ENCODE measurements at places on chromosomes 16 and 17.
A peak's percentile ranks its signal among the peaks of the same experiment; 100 is the strongest.

- no peak for DNase-seq
These were observed 49.2 kb downstream of the IRF8 start for GRCh38 chr16:85948138-85948509.

GRCh38 chr17:72423718-72424117 is 302.9 kb downstream of the SOX9 start:
- DNase-seq: no peak

- no peak for DNase-seq
These were observed 402.8 kb upstream of the SALL1 start for GRCh38 chr16:51553910-51554309.

GRCh38 chr17:61296058-61296457 is 103.6 kb upstream of the TBX2 start:
- DNase-seq: no peak

GRCh38 chr17:61128661-61129115 is 271.0 kb upstream of the TBX2 start:
- DNase-seq: no peak

GRCh38 chr17:28975646-28976045 is 24.3 kb upstream of the PHF12 start:
- no peak for DNase-seq

- DNase-seq: no peak
These were observed 18.1 kb downstream of the LYRM1 start for GRCh38 chr16:20918486-20919239.

- peak; percentile 59 for DNase-seq
These were observed 20.8 kb downstream of the GGA3 start for GRCh38 chr17:75240394-75241142.

- DNase-seq: no peak
These were observed 222.6 kb downstream of the SHISA9 start for GRCh38 chr16:13123991-13124390.

GRCh38 chr17:72392056-72393010 is 271.5 kb downstream of the SOX9 start:
- no peak for DNase-seq

GRCh38 chr17:58189436-58190146 is 2.9 kb upstream of the EPX start:
- DNase-seq: no peak

DNA sequence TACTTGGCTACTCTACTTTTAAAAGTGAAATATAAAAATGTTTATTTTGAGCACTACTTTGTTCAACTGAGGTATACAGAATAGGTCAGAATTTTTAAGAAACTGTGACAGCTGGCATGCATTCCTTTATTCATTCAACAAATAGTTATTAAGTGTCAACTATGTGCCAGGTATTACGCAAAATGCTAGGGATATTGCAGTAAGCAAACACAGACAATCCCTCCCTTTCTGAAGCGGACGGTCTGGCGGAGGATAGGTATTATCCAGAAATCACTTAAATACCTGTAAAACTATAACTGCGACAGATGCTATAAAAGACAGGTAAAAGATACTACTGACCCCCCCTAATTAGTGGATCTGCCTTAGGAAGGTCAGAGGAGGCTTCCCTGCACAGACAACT is 26.1 kb downstream of the METTL16 start:
- no peak for DNase-seq

DNA sequence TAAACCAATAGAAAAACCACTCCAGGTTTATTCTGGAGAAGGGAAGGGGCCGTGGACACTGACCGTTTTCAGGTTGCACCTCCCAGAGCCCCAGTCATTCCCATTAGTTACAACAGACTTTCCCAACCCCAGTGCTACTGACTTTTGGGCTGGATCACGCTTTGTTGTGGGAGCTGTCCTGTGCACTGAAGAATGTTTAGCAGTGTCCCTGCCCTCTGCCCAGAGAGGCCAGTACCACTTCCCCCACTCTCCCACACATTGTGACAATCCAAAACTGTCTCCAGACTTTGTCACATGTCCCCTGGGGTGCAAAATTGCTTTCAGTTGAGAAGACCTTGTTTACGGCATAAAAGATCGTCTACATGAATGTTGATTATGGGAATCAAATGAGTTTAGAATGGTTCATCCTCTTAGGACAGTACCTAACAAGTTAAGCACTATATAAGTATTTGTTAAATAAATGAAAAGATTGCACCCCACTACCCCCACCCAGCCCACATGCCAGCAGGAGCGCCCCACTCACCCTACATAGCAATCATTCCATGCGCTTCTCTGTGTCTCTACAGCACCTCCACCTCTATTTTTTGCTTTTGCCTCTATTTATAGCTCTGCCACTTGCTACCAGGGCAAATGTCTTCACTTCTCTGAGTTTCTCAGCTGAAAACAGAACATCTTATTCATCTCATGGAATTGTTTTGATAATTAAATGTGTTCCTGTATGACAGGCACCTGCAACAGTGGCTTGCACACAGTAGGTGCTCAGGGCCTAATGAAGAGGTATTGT is 104.9 kb downstream of the AXIN2 start:
- no peak for DNase-seq

GRCh38 chr17:77422104-77422747 is 281.5 kb downstream of the SEC14L1 start:
- no peak for DNase-seq

DNA sequence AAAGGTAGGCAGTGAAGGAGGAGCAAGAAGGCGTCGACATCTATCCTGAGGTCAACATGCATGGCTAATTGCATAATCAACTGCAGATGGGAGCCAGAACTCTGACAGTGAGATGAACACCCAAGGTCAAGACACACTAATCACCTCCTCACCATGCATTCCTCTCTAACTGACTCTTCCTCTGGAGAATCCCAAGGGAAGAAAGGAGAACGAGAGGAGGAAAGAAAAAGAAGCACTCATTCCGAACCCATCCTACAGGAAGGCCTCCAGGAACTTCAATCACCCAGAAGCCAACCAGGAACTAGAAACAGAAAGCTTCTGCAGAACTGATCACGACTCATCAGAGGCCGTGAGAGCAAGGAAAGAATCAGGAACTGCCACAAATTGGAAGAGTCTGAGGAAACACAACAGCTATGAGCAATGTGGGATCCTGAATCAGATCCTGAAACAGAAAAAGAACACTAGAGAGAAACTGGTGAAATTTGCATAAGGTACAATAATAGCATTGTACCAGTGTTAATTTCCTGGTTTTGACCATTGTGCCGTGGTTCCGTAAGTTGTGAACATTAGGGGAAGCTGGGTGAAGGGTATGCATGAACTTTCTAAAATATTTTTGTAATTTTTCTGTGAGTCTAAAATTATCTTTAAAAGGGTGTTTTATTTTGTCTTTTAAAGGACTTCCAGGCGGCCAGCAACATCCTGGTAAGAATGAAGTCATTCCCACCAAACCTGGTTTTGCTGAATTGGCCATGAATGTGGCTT is 10.0 kb upstream of the BEAN1 start:
- DNase-seq: no peak

DNA sequence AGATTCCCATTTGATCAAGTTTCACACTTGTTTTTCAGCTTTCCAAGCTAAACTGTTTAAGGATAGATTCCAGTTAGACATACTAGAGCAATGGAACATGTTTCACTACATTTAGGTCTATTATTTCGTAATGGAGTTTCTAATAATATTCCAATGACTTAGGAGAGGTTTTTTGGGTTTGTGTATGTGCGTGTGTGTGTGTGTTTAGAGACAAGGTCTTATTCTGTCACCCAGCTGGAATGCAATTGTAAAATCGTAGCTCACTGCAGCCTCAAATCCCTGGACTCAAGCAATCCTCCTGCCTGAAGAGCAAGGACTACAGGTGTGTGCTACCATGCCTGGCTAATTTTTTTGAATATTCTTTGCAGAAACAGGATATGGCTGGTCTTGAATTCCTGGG is 426.3 kb downstream of the ZFHX3 start:
- no peak for DNase-seq

DNA sequence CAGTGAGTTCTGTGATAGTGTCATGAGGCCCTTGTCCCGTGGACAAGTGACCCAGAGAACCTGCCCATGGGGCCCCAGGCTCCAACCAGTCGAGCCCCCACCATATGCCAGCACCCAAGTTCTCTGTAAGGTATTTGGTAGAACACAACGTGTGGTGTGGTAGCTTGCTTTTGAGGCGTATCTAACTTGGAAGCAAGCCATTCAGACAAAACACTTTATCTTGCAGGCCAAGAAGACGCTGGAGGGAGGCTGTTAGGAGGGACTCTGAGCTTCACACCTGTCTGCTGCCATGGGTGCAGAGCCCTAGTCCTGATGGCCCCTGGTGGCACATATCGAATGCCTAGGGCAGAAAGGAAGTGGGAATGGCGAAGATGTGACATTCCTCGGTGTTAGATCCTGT is 1.6 kb downstream of the NDUFAF8 start:
- no peak for DNase-seq

DNA sequence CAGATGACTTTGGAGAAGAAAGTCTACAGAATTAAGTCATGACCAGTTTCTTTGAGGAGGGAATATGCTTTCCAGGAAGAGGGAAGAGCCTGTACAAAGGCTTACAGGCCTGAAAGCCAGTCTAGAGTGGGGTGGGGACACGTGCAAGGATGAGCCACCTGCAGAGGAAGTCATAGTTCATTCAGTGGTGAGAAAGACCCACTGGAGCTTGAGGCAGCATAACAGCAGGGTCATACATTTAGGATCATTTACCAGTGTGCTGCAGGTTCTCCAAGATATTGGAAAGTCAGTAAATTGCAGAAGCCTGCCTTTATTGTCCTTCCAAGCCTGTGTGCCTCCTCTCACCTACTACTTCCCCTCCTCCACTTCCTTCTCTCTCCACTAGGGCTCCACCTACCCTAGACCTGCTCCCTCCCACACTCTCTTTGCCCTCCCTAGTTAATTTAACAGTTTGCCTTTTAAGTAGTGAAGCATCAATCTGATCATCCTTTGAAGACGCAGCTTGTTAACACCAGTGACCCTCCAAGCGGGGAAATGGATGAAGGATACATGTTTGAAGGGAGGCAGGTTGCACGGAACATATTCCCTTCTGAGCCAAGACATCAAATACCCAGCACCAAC is 40.2 kb downstream of the CDRT15 start:
- DNase-seq: no peak

Data from activated T-cell treated with anti-CD3 and anti-CD28 coated beads for 48 hours (primary cell).